NCI-H1694 treated with DMSO at 0.1 percent for 48 hours (cell line): ENCODE measurements at places on chromosomes 3 and 15.
A peak's percentile ranks its signal among the peaks of the same experiment; 100 is the strongest.

- no peak for DNase-seq
Measured at GRCh38 chr3:55405436-55405835, 81.7 kb downstream of the WNT5A start.

GRCh38 chr15:45714590-45715488 lies 80.0 kb downstream of the SQOR start:
- peak; percentile 42 for DNase-seq

- DNase-seq: no peak
Measured at GRCh38 chr3:106758459-106758858, 618.8 kb upstream of the CCDC54 start.

GRCh38 chr3:150414258-150414657 lies 6.2 kb downstream of the TSC22D2 start:
- no peak for DNase-seq

DNA sequence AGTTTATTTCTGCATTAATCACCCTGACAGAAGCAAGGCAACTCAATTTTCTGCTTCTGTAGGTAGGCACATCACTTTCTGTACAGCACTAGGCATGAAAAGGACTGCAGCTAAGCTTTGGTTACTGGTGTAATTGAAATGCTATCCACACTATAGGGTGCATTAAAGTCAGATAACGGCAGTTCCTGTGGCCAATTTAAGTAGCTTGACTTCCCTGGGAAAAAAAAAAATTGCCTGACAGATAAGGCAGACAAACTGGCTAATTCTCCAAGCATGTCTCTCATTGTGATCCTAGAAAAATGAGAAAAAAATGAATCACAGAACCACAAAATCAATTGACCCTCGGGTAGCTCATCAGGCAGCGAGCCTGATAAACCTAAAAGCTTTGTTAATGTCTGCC lies 151.4 kb downstream of the MEIS2 start:
- no peak for DNase-seq

GRCh38 chr15:37098468-37099318 lies 1.7 kb downstream of the MEIS2 start:
- DNase-seq: no peak

DNA sequence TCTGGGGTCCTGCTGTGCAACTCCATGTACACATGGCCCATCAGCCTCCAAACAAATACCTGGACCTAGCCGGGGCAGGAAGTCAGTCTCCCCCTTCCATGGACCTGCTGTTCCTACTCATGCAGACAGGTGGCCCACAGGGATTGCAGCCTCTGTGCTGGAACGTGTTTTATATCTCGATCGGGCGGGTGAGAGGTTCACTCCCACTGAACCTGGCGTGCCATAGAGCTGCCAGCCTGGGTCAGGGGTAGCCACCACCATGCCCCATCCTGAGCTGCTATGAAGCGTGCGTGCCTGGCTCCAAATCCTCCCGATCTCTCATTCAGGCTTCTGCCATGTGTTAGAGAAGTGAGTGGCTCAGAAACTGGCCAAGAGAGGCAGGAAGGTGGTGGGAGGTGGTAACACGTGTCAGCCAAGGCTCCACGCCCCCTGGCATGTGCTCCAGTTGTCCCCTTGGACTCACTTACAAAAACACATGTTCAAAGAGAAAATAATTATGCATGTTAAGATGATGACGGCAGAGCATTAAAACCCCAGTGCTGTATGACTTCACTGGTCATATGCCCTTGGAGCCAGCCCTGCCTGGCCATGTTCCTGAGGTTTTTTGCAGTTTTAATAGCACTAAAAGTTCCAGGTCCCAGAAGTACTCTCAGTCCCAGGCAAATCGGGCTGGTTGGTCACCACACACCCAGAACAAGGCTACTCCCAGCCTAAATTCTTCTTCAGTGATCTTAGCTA lies 30.6 kb downstream of the CTSH start:
- no peak for DNase-seq

GRCh38 chr3:124360155-124360554 lies 368.2 kb upstream of the ROPN1 start:
- no peak for DNase-seq

- peak; percentile 51 for DNase-seq
Measured at GRCh38 chr15:75455424-75455981, 4.0 kb upstream of the SIN3A start.

- no peak for DNase-seq
Measured at GRCh38 chr15:32851572-32851971, 133.8 kb downstream of the GREM1 start.

GRCh38 chr3:24937780-24938179 lies 443.1 kb upstream of the THRB start:
- DNase-seq: no peak

DNA sequence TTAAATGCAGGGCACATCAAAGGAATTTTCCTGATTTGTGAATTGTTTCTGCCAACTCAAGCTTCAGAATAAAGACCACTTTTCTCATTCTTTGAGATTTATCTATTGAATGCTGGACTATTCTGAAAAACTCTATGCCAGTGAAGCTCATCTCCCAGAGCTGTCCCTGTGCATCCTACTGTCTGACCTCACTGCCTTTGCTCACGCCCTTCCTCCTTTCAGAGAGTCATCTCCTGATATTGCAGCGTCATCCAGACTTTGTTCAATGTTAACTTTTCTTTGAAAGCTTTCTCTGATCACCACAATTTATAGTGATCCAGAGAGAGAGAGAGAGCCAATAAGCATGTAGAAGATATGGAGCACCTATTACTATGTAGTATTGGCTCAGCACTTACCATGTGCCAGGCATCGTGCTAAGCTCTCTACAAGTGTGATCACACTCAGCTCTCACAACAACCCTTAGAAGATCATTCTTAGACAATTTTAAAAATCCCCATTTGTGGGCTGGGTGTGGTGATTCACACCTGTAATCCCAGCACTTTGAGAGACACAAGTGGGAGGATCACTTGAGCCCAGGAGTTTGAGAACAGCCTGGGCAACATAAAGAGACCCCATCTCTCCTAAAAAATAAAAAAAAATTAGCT lies 30.2 kb upstream of the TLE3 start:
- no peak for DNase-seq

- DNase-seq: no peak
Measured at GRCh38 chr3:54538346-54538745, 389.5 kb downstream of the LRTM1 start.

- DNase-seq: peak; percentile 31
Measured at GRCh38 chr3:79297245-79297960, 470.4 kb downstream of the ROBO1 start.

DNA sequence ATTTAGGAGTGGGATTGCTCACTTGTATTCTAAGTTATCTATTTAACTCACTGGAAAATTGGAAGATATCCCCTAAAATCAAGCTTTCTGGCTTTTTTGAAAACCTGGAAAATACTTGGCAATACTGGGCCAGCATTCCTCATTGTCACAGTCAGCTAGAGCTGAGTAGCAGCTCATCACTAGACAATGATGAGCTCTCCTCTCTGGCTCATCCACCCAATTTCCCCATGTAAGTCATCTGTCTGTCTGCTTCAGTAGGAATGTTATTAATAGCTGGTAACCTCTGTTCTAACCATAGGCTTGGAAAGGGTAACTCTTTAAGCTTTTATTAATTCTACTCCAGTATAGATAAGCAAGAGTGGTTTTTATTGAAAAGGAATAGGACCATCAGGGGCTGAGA lies 39.7 kb upstream of the PIK3R4 start:
- no peak for DNase-seq

GRCh38 chr3:128395500-128396162 lies 71.1 kb downstream of the DNAJB8 start:
- DNase-seq: no peak

DNA sequence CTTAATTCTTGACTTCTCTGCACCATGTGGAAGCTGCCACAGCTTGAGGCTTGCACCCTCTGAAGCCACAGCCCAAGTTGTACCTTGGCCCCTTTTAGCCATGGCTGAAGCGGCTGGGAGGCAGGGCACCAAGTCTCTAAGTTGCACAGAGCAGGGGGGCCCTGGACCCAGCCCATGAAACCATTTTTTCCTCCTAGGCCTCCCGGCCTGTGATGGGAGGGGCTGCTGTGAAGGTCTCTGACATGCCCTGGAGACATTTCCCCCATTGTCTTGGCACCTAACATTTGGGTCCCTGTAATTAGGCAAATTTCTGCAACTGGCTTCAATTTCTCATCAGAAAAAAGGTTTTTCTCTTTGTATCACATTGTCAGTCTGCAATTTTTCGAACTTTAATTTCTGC lies 92.8 kb upstream of the GALNT15 start:
- DNase-seq: no peak

DNA sequence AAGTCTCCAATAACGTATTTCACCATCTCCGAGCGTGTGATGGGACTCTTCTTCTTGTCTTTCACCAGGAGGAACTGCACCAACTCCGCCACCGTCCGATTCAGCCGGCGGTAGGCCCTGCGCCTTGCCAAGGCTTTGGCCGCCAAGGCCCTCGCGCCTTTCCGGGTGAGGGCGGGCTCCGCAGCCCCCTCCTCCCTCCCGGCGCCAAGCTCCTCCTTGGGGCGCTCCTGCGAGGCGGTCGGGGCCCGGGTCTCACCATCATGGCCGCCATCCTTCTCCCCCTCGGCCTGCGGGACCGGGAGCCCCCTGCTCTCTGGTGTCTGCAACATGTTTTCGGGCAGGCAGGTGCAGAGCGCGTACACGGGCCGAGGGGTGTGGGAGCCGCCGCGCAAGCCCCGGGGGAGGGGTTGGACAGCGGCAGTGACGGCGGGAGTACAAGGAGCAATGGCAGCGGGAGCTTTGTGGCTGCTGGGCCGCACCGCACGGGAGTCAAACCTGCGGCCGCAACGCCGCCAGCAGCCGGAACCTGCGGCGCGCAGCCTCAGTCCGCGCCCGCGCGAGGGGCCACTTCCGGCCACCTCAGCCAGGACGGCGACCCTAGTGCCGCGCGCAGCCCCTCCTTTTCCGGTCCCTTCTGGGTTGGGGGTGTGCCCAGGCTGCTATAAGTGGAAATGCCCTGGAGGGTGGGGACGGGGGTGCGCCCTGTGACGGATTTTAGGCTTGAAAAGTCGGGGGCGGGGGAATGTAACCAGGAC lies at the start of gene MAGEF1:
Gene MAGEF1 (minus strand): TSS at position 572 of the 755 bp plus-strand sequence. CDS start 243 bp downstream, at position 329.
- peak; percentile 84 for DNase-seq

- DNase-seq: no peak
Measured at GRCh38 chr3:58068122-58068809, 60.0 kb downstream of the FLNB start.

GRCh38 chr3:81440661-81441060 lies 320.8 kb downstream of the GBE1 start:
- DNase-seq: no peak

DNA sequence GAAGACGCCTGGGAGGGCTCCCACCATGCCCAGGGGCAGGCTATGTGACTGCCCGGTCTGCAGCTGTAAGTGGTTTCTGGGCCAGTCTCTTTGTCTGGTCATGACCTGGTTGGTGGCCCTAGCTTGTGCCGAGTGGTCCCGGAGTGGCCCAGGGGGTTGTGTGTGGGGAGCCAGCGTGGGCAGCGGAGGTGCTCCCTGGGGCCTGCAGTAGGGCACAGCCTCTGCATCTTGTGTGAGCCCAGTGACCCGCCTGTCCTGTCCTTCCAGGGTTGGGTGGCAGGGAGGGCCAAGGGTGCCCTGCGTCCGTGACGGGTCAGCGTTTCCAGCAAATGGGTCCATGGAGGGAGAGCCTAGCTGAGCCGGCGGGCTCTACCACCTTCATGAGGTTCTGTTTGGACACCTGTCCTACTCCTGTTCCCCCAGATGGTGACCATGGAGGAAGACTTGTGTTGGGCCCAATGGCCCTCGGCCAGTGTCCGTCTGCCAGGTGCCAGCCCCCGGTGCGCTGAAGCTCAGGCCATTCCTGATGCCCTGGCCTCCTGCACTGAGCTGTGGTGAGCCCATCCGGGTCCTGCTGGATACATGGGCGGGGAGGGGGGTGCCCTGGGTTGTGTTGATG lies 215.4 kb downstream of the SNRPN start:
- no peak for DNase-seq

DNA sequence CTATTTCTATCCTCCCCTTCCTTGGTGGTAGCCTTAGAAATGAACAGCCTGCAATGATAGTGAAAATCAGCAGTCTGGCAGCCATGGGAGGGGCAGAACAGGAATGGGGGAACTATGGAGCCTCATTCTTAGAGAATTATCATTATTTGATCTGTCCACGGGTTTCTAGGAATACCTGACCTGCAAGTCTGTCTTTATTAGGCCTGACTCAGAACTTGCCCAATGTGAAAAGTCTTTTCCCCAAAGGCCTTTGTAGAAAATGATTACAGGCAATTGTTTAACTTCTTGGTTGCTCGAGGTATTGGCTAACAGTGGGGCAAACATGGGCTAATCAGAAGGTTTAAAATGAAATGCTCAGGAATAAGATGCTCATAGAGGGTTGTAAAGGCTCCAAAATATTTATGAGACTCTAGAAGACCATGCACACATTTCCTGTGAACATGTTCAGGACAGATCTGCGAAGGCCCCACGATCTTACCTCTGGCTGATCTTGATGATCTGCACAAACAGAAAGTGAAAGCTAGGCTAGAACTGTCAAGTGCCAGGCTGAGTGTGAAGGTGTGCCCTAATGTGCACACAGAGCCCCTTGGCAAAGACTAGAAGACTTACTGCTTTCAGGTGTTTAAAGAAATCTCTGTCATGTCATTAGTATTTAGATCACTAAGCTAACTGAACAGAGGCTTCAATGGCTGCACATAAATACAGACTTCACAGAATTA lies 39.6 kb upstream of the LAMP3 start:
- no peak for DNase-seq

DNA sequence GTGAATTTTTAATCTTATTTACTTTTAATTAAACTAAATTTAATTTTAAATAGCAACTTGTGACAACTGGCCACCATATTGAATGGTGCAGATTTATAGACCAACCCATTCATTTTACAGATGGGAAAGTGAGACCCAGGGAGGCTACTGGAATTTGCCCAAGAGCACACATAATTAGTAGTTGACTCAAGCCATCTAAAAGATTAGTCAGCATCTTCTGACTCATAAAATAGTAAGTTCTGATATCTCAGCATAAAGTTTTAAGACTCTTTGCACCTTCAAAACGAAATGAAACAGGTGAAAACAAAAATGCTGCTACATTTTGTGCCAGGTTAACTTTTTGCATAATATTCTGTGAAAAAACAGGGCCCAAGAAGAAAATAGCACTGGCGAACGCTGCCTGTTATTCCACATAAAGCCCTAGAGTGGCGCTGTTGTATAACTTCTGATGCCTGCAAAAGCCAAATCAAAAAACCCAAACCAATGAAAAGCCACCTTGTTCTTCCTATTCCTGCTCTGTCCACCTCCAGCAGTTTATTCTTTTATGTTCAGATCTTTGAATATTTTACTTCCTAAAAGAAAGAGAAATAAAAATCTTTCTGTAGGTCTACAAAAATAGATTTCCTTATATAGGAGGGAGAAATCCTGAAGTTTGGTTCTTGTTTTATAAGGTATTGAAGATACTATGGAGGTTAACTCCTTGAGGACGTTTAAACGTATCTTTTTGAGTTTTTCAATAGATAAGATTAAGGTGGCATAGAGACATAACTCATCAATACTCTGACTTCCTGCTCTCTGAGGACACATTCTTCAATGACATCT lies 62.8 kb downstream of the OTOL1 start:
- peak; percentile 50 for DNase-seq

GRCh38 chr15:85690561-85691231 lies 104.0 kb downstream of the KLHL25 start:
- DNase-seq: no peak

DNA sequence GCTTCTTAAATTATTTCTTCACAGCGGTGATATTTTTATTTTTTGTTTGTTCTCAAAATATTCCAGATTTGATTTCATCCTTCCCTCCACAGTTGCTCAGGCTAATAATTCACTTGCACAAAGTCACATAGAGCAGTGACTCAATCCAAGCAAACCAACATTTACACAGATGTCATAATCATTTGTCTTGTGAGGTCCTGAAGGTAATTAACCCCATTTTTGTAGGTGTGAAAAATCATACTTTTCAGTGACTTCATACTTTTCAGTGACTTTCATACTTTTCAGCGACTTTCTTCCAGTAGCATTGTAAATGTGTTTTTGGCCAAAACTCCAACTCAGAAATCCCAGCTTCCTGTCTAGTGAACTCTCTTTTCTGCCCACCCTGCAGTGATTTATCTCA lies 32.1 kb downstream of the CD200 start:
- DNase-seq: no peak
